NCI-H1694 (cell line): ENCODE measurements at places on chromosomes 6 and 20.

GRCh38 chr20:62387933-62388635 is 1.2 kb downstream of the RPS21 start:
- DNase-seq = no peak

DNA sequence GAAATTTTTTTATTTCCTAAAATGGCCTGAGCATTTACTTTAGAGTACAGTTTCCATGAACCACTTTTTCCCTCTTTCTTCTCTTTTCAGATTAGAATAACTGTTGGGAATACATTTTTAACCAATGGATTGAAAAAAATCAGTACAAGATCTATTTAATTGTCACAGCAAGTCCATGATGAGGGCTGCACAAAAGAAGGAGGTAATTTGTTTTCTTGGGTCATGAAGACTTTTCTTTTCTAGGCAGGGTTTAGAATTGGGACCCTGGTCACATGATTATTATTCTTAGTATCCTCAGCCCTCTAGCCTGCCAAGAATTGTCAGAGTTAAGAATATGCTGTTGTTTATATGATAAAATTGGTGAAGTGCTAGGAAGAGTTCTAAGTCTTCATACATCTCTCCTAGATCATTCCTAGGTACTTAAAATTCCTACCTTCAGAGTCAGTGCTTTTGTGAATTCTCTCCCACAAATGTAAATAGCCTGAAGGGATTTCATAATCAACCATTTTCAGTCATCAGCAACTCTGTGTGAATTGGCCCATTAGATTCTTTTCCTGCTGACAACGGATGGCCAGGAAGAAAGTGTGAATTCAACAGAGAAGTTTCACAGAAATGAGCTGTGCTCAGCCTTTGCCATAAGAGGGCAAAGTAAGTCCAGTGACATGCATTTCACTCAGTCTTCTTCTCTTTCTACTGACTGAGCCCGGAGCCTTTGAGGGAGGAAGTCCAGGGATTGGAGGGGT is 32.4 kb upstream of the TPBG start:
- no peak for DNase-seq

GRCh38 chr20:14706555-14706954 is 369.1 kb upstream of the FLRT3 start:
- DNase-seq = no peak

GRCh38 chr20:19885594-19885938 is 127.5 kb downstream of the RIN2 start:
- no peak for DNase-seq

GRCh38 chr6:10794239-10794638 is 44.1 kb downstream of the MAK start:
- DNase-seq = no peak

GRCh38 chr6:143745166-143746133 is 67.7 kb downstream of the PHACTR2 start:
- no peak for DNase-seq

DNA sequence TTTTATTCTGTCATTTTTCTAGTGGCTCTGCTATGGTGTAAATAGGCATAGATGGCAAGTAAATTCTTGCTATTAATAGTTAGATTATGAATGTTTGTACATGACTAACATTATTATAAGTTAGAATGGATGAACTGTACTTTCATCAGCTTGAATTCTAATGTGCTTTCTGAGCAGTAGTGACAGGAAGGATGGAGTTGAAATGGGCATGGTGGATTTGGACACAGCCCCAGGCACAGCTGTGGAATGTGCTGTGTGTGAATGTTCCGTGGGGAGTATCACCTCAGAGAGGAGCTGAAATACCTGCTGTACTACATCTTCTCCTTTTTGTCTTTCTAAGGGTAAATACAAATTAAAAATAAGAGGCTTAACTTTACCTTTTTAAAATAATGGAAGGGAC is 66.8 kb downstream of the FBXO5 start:
- DNase-seq = no peak

- no peak for DNase-seq
Observed at GRCh38 chr6:56749632-56750151, 107.0 kb upstream of the DST start.

DNA sequence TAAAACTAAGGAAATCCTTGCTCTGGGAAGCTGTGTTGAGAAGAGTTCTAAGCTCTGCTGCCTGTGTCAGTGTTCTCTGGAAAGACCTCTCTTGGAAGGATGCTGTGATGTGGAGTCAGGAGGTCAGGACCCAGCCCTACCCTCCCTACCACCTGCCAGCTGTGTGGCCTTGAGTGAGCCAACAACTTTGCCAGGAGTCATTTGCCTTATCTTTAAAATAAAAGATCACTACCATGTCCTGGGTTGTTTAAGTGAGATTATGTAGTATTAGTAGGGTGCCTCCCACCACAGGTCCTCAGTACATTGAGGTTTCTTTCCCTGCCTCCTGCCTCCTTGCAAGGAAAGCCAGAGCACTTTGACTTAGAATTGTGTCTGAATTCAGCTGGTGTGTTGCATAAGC is 64.9 kb downstream of the FOXO3 start:
- no peak for DNase-seq

- no peak for DNase-seq
Observed at GRCh38 chr6:144653885-144654505, 368.9 kb downstream of the UTRN start.

- DNase-seq = peak; percentile 12
Observed at GRCh38 chr6:72084992-72085569, 198.7 kb downstream of the RIMS1 start.

DNA sequence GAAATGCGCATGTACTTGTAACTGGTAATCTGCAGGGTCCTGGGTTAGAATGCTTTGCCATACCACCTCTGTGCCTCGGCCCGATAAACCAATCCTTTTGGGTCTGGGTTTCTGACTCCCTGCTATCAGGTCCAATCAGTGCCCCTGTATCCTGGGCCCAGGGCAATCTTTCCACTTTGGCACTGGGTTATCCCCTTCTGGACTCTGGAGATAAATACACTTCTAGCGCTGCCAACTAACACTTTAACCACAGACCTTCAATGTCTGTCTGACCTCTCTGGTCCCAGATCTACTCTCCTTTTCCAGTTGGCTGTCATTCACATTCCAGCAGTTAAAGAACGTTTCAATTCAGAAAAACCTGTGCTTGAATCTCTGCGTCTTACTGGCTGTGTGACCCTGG is 55.3 kb downstream of the DNAAF9 start:
- DNase-seq = no peak

DNA sequence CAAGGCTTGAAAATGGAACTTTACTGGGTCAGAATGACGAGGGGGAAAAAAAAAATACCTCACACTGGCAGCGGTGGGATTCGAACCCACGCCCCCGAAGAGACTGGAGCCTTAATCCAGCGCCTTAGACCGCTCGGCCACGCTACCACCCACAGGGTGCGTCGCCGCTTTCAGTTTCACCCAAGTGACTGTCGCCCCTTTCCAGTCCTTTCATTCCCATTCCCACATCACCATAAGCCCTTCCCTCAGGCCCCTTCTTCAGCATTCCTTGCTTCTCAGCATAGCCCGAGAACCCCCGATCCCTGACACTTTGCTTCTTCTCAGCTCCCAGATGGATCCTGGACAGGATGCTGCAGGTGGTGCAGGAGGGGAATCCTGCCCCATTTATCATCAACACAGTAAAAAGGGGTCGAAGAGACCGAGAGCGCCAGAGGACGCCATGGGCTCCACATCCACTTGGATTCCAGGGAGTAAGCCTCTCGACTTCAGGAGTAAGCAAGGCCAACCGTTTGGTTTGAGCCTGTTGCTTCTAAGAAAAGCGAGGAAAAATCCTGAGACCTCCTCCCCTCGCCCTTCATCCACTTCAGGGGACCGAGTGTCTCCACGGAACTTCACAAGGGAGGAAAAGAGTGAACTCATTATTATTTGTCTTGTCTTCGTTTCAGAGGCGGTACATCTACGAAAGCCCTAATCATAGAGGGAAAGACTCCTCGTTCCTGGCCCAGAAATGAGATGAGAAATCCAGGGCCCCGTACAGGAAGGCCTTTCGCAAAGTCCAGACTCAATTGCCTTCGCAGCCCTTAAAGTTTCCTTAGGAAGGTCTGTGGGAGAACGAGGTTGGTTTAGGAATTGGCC is 20.0 kb upstream of the TRIM27 start:
- DNase-seq = peak; percentile 82

- no peak for DNase-seq
Observed at GRCh38 chr20:9408422-9409300, 105.7 kb upstream of the LAMP5 start.

- DNase-seq = no peak
Observed at GRCh38 chr20:34883809-34884208, 7.4 kb downstream of the ACSS2 start.

DNA sequence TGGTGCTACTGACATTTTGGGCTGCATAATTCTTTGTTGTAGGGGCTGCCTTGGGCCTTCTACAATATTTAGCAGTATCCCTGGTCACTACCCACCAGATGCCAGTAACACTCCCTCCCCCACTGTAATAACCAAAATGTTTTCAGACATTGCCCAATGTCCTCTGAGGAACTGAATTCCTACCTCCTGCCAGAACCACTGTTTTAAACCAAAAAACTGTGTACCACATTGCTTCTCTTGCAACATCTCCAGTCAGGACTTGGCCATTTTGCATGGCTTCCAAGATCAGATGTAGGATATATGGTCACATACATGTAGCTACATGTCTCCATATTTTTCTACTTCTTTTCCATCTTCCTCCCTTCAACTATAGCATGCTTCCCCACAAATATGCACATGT is 97.4 kb upstream of the IFNGR1 start:
- DNase-seq = no peak

DNA sequence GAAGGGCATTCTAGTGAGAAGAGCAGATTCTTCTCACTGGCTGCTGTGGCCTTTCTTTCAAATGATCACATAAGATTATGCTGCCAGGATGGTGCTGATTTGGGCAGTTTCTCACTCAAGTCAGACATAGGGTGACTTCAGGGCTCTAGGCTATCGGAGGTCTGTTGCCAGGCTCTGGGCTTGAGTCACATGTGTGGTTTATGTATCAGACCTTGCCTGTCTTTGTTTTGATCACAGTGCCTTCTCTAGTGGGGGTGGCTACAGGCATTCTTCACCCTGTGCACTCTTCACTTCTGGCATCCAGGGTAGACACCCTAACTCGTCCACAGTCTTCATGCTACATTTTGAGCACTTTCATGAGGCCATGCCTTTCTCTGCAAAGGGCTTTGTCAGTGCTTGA is 823.7 kb upstream of the MAN1A1 start:
- DNase-seq = no peak

DNA sequence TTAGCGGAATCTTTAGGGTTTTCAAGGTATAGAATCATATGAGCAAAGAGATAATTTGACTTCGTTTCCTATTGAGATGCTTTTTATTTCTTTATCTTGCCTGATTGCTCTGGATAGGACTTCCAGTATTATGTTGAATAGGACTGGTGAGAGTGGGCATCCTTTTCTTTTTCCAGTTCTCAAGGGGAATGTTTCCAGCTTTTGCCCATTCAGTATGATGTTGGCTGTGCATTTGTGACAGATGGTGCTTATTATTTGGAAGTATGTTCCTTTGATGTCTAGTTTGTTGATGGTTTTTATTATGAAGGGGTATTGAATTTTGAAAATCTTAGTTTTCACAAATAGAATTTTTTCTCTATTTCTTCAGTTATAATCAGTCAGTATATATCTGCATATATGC is 656.6 kb upstream of the MAP3K7 start:
- DNase-seq = peak; percentile 1
